ENCODE measurements at places on chromosomes 13 and 19.

- no peak overlapping the region for H3K27ac ChIP-seq
- H3K4me3 ChIP-seq: no peak overlapping the region
- no peaks in the 10 kb centered on the region for H3K36me3 ChIP-seq
- DNase-seq: no peak
Measured at GRCh38 chr19:18271433-18271841, 2.8 kb downstream of the IQCN start.

GRCh38 chr19:14051980-14052379 is 9.9 kb downstream of the PALM3 start:
- no peak overlapping the region for H3K4me3 ChIP-seq
- peaks cover 5% of the 10 kb centered on the region for H3K4me1 ChIP-seq
- DNase-seq: no peak

GRCh38 chr13:94305463-94305862 is 174.0 kb downstream of the DCT start:
- no peaks in the 10 kb centered on the region for H3K36me3 ChIP-seq
- H3K27ac ChIP-seq: no peak overlapping the region
- no peaks in the 10 kb centered on the region for H3K27me3 ChIP-seq
- no peak for DNase-seq
- H3K4me3 ChIP-seq: no peak overlapping the region

- H3K4me1 ChIP-seq: peaks cover 10% of the 10 kb centered on the region
- H3K27me3 ChIP-seq: peaks cover 17% of the 10 kb centered on the region
- no peak overlapping the region for H3K27ac ChIP-seq
- no peak for DNase-seq
Measured at GRCh38 chr13:23427342-23427843, 6.1 kb downstream of the SACS start.

DNA sequence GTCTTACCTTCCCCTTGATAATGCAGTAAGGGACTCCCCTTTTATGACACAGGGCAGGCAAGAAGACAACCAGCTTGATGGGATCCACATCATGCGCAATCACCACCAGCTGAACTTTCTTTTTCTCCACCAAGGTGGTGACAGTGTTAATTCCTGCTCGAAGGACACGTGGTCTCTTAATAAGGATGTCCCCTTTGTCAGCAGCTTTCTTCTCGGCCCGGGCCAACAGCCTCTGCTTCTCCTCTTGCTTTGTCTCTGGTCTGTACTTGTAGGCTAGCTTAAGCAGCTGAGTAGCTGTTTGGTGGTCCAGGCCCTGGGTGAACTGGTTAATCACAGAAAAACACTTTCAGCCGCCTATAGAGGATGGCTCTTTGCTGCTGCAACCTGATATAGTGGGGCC is 8.0 kb downstream of the ZNF431 start:
- no peak overlapping the region for H3K4me3 ChIP-seq
- no peak for DNase-seq
- H3K36me3 ChIP-seq: peaks cover 21% of the 10 kb centered on the region
- no peaks in the 10 kb centered on the region for H3K27me3 ChIP-seq

DNA sequence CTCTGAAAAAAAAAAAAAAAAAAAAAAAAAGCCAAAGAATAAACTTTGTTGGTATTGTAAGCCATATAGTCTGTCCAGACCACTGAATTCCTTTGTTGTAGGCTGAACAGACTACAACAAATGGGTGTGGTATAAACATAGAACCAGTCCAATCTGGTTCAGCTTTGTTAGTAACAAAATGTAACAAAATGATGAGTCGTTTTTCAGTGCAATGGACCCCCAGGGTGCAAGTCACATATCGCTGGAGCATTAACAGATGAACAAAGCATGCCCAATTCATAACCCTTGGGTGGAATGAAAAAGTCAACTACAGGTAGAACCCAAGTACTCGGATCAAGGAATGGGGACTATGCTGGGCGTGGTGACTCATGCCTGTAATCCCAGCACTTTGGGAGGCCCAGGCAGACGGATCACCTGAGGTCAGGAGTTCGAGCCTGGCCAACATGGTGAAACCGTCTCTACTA is 13.6 kb upstream of the FCHO1 start:
- no peaks in the 10 kb centered on the region for H3K36me3 ChIP-seq
- DNase-seq: no peak
- no peak overlapping the region for H3K4me3 ChIP-seq
- H3K27ac ChIP-seq: no peak overlapping the region

- no peaks in the 10 kb centered on the region for H3K27me3 ChIP-seq
- H3K36me3 ChIP-seq: no peaks in the 10 kb centered on the region
- no peak for DNase-seq
Measured at GRCh38 chr13:37621811-37622361, 23.3 kb upstream of the POSTN start.

All from activated T-cell treated with anti-CD3 and anti-CD28 coated beads, Interleukin-2, amount 50 U/mL, for 72 hours (primary cell).